ENCODE measurements at places on chromosomes 5 and 9. TPM values are rescaled to one million over a fixed set of nuclear protein-coding genes. Genes with fewer than 3 reads are reported as not detected.

DNA sequence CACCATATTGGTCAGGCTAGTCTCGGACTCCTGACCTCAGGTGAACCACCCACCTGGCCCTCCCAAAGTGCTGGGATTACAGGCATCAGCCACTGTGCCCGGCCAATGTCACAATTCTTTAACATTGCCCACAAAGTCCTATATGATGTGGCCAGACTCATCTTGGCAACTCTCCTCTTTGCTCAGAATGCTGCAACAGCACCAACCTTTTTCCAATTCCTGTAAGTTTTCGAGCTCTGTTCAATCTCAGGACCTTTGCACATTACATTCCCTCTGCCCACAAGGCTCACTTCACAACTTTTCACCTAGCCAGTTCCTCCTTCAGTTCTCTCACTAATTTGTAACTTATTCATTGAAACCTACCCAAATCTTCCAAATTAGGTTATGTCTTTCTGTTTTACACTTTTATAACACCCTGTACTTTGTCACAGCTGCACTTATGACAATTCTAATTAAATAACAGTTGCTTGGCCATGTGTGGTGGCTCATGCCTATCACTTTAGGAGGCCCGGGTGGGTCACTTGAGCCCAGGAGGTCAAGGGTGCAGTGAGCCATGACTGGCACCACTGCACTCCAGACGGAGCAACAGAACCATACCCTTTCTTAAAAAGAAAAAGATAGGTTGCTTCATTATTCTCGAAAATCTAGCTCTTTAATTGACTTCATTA is 30.9 kb upstream of the GLDC start:
- DNase-seq, result no peak

DNA sequence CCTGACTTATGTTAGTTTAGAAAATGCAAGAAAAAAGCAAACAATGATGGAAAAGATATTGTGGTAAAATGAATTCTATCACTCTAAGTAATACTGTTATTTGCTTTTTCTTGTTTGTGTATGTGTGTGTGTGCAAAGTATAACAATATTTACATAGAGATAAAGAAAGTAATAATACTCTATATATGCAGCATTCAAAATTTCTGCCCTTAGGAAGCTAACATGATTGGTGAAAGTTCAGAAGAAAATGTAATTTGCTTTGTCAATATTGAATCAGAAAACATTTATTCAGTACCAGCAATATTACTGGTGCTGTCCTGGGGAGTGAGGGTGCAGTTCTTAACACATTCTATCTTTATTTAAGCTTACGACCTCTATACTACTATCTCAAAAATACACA is 12.9 kb upstream of the PRDM9 start:
- no peak for DNase-seq

- DNase-seq, result no peak
Measured at GRCh38 chr5:9947944-9948343, 301.7 kb downstream of the ATPSCKMT start.

- no peak for DNase-seq
Measured at GRCh38 chr5:32055891-32056866, 117.9 kb downstream of the GOLPH3 start.

The CDH6 gene
- polyA plus RNA-seq, result 4.8 TPM

GRCh38 chr9:75001719-75002421 is 26.2 kb downstream of the CARNMT1 start:
- peak; percentile 81 for DNase-seq

The CARTPT gene
- polyA plus RNA-seq, result not detected

GRCh38 chr5:39905356-39905755 is 480.6 kb upstream of the DAB2 start:
- DNase-seq, result no peak

GRCh38 chr5:756865-757345 is 27.6 kb downstream of the ZDHHC11B start:
- DNase-seq, result no peak

The CFAP90 gene
- polyA plus RNA-seq, result 0.15 TPM

DNA sequence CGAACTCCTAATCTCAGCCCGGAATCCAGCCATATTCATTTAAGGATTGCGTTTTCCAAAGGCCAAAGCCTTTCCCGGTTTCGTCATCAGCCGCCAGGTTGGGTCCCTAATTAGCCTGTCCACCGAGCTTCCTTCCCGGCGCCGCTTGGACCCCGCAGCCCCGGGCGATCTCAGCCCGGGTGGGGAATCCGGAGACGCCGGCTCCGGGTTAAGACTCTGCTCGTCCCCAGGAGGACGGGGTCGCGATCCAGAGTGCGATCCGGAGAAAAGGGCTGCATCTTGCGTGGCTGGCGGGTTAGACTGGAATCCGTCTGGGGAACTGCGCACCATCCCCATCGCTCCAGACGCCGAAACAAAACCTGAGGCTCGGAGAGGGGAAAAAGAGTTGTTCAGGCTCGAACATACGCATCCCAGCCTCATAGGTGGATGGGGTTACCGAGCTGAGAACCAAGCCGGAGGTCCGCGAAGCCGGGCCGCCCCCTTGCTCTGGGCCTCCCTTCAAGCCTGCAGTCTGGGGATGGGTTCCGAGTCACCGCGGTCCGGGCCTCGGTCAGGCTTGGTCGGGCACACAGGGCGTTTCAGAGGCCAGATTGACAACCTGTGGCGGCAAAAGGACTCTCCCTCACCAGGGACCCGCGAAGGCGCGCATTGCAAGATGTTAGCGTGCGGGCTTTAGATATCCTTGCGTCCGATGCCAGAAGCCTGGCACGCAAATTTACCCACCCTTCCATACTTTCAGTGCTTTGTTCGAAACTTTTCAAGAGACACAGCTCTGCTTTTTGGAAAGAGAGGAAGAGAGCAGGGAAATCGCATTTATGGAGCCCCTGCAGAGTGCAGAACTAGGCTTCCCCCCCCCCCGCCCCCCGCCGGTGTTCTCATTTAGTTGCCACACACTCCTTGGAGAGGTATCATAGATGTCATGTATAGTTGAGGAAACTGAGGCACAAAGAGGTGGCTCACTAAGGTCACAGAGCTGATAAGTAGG is 7.9 kb downstream of the MSX2 start:
- no peak for DNase-seq

GRCh38 chr9:93155716-93156474 is 21.8 kb upstream of the NINJ1 start:
- DNase-seq, result no peak

GRCh38 chr5:142886956-142887355 is 116.8 kb downstream of the ARHGAP26 start:
- DNase-seq, result no peak

The IFNA21 gene
- not detected for polyA plus RNA-seq
